ENCODE measurements at places on chromosomes 5 and 9.

GRCh38 chr9:126839301-126839700, 21.1 kb upstream of the ZBTB34 start:
- no peak for DNase-seq

- no peak for DNase-seq
These were observed 21.9 kb downstream of the PITX1 start for GRCh38 chr5:135012033-135012588.

DNA sequence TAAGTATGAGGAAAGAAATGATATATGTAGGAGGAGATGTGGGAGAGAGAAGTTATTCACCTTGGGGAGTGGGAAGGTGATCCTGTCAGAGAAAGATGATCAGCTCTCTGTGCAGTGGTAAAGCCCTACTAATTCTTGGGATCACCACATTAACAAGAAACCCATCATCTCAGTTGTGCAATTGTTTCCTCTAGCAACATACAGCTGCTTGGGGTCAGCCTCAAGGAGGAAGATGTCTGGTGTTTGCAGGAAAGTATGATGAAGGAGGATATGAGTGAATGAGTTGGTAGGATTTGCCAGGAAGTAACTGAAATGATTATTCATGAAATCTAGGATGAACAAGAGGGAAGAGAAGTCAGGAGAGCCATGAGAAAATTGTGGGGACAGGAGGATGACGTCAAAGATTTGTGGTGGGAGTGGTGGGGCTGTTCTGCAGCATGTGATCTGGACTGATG, 50.1 kb downstream of the TNFSF8 start:
- no peak for DNase-seq

DNA sequence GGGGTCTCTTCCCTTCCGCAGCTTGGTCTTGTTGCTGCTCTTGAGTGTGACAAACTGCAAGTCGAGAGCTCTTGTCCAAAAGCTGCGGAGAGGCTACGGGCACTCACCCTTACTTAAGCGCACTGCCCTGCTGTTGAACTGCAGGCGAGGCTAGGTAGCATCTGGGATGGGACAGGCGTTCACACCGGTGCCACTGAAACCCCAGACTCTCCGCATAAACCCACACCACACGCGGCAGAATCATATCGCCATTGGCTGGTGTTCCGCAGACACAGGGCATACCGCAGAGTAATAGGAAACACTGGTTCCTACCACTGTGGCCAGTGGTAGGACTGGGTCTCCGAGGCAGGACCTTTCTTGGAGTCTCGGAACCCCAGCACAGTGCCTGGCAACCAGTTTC, 2.2 kb upstream of the NPR3 start:
- no peak for DNase-seq

GRCh38 chr9:69395718-69396117, 70.7 kb downstream of the ENTREP1 start:
- no peak for DNase-seq

- DNase-seq = no peak
These were observed 160.6 kb downstream of the CCDC192 start for GRCh38 chr5:127863610-127864395.

GRCh38 chr5:146706321-146706972, 172.1 kb downstream of the PPP2R2B start:
- DNase-seq = no peak

- no peak for DNase-seq
These were observed 408.4 kb downstream of the SPOCK1 start for GRCh38 chr5:137090721-137091120.

- no peak for DNase-seq
These were observed 6.2 kb downstream of the PHF2 start for GRCh38 chr9:93582550-93582949.

DNA sequence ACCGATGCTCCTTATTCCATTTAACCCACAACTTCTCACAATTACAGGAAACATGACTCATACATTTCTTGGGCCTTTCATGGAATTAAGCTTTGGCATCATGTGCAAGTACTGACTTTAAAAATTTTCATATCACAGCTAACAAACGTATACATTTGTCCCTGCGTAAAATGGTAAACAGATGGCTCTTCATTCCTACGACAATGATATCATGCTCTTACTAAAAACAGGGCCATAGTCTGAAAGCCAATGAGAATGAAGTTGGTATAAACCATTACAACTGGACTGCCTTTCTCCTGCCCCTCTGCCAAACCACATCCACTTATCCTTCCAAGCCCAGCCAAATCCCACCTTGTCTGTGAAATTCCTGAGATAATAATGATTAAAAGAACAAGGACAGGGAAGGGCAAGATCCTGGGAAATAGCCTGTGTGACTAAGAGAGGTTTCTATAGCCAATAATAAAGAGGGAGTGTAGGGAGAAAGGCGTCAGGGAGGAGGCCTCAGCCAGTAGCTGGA, 44.9 kb upstream of the ZNF366 start:
- no peak for DNase-seq

DNA sequence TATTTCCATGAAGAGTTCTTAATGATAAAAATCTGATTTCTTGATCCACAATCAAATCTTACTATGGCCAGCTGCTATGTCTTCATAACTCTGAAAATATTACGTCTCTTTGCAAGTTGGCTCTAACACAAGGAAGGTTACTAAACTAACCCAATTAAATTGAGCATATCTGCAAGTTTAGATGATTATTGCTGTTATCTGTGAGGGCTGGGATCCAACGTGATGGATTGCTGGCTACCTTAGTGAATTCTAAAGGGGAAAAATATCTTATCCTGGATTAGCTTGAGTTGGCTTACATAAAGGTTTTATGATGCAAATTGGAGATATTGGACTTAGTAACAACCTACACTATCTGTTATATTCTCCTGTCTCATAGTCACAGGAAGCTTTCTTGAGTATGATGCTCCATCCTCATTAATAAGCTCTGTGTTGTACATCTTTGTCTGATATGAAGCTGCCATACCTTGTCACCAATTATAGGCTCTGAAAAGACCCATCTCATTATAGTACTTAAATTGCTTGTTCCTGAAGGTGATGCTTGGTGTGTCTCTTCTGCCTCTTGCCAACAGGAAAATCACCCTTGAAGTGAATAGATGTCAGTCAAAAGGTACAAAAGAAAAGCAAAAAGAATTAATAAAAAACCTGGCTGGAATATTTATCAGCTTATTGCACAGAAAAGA, 733.0 kb upstream of the MEF2C start:
- DNase-seq = no peak

- no peak for DNase-seq
These were observed 1.8 kb upstream of the MACROH2A1 start for GRCh38 chr5:135400866-135401265.

DNA sequence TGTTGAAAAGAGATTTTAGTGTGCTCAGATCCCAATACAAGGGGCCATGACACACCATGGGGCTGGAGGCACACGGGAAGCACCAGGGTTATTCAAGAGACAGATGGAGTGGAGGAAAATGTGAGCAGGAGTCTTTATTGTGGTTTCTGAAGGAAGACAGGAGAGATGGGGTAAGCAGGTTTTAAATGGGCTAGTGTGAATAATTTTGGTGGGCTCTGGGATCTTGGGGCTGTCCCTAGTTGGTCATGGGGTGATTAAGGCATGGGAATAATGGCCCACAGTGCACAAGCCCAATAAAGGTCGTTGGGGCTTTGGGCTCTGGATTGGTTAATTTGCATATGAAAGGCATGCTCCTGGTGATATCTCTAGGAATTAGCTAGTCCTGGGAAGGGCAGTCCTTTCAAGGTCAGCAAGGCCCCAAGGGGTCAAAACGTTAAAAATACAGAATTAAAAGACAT, 3.6 kb upstream of the SCGB3A2 start:
- DNase-seq = no peak

GRCh38 chr5:132387640-132388117, 18.2 kb downstream of the SLC22A5 start:
- no peak for DNase-seq

GRCh38 chr5:72624641-72625236, 117.5 kb upstream of the ZNF366 start:
- DNase-seq = no peak

- DNase-seq = no peak
These were observed 21.2 kb downstream of the S1PR3 start for GRCh38 chr9:89012294-89013042.

DNA sequence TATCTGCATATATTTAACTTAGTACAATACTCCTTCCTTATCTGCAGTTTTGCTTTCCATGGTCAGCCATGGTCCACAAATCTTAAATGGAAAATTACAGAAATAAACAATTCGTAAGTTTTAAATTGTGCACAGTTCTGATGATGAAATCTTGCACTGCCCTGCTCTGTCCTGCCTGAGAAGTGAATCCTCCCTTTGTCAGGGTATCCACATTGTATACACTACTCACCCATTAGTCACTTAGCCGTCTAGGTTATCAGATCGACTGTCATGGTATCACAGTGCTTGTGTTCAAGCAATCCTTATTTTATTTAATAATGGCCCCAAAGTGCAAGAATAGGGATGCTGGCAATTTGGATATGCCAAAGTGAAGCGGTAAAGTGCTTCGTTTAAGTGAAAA, 8.3 kb upstream of the YTHDC2 start:
- no peak for DNase-seq

- no peak for DNase-seq
These were observed 123.7 kb downstream of the PSD2 start for GRCh38 chr5:139919308-139919707.

- DNase-seq = no peak
These were observed 21.9 kb downstream of the KDM4C start for GRCh38 chr9:6779417-6780241.

- DNase-seq = no peak
These were observed 94.6 kb downstream of the SEMA6A start for GRCh38 chr5:116479776-116480675.

- no peak for DNase-seq
These were observed 7.9 kb downstream of the TXNDC8 start for GRCh38 chr9:110329639-110330230.

- no peak for DNase-seq
These were observed 1078.3 kb downstream of the CDH12 start for GRCh38 chr5:21774801-21775200.

DNA sequence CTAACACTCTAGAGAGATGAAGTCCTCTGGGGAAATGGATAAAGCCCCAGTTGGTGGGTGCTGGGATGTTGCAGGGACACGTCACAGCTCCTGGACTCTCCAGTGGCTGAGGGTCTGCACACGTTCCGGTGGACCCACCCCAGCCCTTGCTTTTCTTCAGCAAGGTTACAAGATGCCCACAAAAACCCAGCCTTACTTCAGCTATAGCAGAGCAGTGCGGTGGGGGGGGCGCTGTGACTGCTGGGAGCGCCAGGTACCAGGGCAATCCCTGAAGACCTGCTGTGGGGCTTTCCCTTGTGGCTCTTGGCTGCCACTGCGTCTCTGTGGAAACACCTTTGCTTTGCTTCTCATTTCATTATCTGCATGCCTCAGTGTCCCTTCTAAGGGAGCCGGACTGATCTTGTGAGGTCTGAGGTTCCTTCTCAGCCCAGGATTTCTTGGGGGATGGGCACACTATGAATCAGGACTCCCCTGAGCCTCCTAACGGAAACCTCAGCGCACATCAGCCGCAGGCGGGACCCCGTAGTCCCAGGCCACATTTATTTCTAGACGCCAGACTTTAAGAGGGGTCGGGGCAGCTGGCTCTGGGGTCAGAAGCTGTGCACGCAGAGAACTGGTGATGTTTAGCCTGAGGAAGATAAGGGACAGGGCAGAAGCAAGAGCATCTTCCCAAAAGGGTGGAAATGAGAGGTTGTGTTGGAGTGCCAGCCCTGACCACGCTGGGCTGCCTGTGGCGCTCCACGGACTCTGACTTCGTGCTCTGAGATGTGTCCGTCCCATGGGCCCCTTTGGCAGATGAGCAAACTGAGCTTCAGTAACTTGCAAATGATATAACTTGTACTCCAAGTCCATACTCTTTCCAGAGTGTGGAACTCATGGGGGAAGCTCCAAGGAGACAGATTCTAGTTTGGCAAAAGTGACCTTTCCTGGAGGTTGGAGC, 106.8 kb downstream of the WNK2 start:
- DNase-seq = no peak

GRCh38 chr5:177403102-177403791, 2.8 kb upstream of the PFN3 start:
- peak; percentile 55 for DNase-seq

- DNase-seq = no peak
These were observed 26.9 kb upstream of the PLIN2 start for GRCh38 chr9:19154135-19154612.

DNA sequence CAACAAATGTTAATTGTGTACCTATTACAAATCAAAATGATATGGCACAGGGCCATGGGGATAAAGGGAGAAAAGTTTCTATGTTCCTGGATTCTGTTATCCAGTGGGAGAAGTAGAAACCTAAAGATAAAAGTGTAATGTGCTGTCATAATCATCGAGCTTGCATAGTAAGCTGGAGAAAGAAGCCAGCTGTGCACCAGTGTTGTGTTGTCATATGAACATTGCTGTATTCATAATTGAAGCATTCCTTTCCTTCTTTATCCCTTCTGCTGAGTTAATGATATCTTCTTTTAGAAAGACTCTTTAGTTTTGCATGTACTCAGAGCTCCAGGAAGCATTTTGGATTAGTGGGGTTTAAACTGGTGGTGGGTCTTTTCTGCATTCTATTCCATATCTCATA, 39.5 kb downstream of the NTRK2 start:
- DNase-seq = no peak

GRCh38 chr5:78601559-78602314, 46.8 kb downstream of the LHFPL2 start:
- no peak for DNase-seq

DNA sequence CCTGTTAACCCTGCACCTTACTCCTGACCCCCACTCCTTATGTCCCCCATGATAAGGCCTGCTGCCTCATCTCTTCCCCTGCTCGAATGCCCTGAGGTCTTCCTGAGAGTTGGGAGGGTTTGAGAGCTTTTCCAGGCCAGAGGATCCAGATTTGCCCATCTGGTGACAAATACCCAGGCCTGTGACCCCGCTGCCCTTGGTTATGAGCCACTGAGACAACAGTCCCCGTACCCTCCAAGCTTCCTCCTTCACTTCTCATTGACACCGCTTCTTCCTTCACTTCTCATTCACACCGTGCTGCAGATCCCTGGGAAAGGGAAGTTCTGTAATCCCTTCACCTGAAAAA, 593 bp downstream of the GM2A start:
- no peak for DNase-seq

- DNase-seq = no peak
These were observed 51.5 kb downstream of the IL31RA start for GRCh38 chr5:55902696-55903095.

DNA sequence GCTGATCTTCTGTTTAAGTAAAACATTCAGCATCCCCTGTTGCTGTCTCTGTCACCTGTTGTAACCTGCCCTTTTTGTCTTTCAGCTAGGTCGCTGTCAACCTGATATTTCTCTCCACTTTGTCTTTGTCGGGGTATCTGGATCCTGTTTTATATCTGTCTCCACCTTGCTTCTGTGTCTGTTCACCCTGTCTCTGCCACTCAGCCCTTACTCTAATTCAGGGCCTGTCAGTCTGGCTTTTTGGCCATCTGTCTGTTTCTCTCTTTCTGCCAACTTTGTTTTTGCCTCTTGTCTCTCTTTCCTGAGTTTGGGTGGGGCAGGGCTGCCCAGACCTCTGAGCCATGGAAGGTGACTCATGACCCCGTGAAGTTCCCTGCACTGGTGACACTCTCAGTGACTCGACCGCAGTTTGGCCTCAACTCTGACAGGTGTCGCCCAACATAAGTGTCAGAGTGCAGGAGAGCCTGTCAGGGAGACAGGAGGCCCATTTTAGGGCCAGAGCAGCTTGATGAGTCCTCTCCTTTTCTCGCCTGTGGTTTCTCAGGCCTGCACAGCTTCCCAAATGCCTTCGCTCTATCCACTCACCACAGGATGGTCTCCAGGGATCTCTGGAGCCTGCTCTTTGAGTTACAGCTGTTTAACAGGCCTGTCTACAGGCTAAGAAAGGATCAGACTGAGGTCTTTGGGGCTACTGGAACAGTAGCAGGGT, 868 bp downstream of the ZBTB43 start:
- peak; percentile 61 for DNase-seq
